NCI-H226 (cell line): ENCODE measurements at places on chromosomes 6 and 20.

DNA sequence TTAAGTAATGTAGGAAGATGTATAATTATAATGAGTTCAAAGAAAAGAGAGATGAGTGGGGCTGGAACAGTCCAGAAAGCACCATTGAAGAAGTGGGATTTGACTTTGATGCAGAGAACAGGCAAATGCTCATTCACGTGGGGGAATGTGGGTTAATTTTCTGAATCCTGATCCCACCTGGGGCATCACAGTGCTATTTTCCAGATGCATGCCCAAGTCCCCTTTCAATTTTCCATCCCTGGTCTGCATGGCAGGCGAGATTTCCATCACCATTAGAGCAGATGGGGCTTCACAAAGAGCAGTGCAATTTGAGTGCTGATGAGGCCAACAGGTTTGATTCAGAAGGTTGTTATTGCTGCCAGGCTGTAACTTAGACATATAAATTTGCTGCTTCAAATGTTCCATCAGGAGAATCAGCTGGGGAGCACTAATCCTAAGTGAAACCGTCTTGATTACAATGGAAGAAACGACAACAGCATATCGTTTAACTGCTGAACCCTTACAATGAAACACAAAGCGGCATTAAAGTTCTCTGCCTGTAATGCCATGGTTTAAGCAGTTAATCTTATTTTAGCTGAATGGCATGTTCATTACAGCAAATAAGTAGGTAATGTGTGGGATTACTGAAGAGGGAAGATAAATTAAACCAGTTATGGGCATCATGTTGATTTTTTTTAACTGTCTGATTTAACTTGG is 45.2 kb downstream of the OSTM1 start:
- no peak for DNase-seq

DNA sequence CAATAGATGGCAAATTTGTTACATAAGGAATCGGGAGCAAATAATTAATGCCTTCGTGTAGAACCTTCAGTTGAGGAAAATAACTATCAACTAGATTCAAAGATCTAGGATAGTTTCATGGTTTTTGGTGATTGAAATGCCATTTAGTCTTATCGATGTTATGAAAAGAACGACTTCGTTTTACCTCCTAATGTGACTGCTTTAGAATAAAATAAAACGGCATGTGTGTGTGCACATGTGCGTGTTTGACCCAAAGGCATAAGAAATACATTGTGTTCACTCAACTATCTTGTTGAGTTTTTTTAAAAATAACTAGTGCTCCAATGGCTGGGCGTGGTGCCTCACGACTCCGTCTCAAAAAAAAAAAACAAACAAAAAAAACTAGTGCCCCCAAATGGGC is 37.6 kb downstream of the ZBTB2 start:
- no peak for DNase-seq

GRCh38 chr6:4905826-4906225 is 98.0 kb downstream of the RPP40 start:
- DNase-seq: no peak

GRCh38 chr6:142913036-142913510 is 31.9 kb downstream of the HIVEP2 start:
- DNase-seq: no peak

GRCh38 chr6:46918806-46919205 is 2.9 kb downstream of the ADGRF5 start:
- no peak for DNase-seq

- no peak for DNase-seq
These were observed 117.3 kb downstream of the ADGRG6 start for GRCh38 chr6:142419071-142419470.

GRCh38 chr6:16256781-16257180 is 18.4 kb downstream of the GMPR start:
- no peak for DNase-seq
